ENCODE measurements at places on chromosomes 16 and 17.

- DNase-seq = peak; percentile 50
Measured at GRCh38 chr16:89615596-89616090, 2.2 kb downstream of the DPEP1 start.

DNA sequence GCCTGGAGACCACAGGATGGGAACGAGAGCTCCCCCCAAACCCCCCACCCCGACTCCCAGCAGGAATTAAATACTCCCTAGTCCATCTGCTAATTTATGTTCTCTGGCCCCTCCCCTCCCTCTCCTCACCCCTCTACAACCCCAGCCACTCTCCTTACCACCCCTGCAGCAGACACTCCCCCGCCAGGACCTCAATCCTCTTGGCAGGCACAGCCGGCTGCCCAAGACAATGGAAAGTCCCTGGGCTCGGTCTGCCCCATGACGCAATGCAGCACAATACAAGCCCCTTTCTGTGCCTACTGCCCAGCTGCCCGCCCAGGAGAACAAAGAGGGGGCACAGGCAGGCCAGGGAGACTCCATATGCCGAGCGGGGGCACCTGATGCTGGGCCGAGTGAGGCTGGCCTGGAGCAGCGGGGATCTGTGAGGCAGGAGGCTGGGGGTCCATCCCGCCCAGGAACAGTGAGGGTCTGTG, 30.3 kb upstream of the CDC42EP4 start:
- peak; percentile 96 for DNase-seq

GRCh38 chr17:44557651-44558285, 484 bp downstream of the FZD2 start:
- peak; percentile 69 for DNase-seq

GRCh38 chr16:54125751-54126655, 160.6 kb downstream of the IRX3 start:
- DNase-seq = no peak

- DNase-seq = no peak
Measured at GRCh38 chr17:9931144-9931741, 26.2 kb upstream of the RCVRN start.

DNA sequence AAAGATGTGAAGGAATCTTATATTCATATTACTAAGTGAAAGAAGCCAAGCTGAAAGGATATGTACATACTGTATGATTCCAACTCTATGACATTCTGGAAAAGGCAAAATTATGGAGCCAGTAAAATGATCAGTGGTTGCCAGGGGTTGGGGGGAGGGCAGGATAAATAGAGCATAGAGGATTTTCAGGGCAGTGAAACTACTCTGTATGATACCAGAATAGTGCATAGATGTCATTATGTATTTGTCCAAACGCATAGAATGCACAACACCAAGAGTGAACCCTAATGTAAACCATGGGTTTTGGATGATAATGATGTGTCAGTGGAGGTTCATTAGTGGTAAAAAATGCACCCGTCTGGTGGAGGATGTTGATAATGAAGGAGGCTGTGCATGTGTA, 71.0 kb upstream of the ZNF423 start:
- no peak for DNase-seq

DNA sequence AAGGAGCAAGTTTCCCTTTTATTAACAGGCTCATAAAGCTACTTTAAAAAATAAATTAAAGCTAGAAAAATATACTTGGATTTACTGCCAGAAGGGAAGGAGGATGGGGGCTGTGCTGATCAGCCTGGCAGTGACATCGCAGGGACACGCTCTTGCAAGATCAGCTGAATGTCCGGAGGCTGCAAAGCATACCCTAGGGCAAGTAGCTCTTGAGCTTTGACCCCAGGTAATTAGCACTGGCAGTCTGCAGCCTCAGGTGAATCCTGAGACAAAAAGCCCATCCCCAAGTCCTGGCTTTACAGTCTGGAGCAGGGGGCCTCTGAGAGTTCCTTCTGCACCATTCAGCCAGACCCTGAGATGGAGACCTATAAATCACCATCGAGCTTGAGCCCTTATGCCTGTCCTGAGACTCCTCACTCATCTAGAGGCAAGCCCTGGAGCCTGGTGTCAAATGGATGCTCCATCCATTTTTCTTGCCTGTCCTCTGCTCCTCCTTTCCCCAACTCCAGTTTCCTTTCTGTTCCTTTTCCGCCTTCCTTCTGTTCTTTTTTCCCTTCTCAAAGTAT, 131.7 kb downstream of the TMEM114 start:
- no peak for DNase-seq

DNA sequence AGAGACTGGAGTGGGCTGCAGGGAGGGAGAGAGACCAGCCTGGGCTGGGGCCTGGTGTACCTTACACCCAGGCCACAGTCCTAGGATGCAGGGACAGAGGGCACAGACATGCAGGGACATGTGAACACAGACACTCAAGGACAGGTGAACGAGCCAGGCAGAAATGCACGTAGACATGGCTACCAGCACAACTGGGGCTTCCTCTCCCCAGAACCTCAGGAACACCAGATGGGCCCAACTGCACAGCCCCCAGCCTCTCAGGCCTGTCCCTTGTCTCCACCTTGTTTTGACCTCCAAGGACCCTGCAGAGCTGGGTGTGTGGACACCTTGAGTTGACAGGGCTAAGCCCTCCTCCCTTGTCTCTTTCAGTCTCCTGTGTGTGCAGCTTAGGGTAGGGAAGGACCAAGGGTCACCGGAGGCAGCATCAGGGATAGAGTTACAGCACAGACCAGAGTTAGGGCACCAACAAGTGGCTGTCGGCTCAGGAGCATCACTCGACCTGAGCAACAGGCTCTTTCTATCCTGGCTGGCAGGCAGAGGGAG, 9.2 kb downstream of the SEZ6 start:
- no peak for DNase-seq

GRCh38 chr16:9868606-9869149, 313.6 kb downstream of the GRIN2A start:
- DNase-seq = no peak

DNA sequence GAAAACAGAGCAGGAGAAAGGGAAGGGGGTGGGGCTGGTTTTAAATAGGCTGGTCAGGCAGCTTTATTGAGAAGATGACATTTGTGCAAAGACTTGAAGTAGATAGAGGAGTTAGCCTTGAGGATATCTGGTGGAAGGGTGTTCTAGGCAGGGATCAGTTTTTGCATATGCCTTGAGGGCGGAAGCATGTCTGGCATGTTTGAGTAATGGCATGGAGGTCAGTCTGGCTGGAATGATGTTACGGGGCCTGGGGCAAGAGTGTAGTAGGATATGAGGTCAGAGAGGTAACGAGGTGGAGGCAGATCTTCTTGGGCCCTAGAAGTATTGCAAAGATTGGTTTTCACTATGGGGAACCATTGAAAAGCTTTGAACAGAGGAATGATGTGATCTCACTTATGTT, 4.8 kb downstream of the RABEP1 start:
- DNase-seq = no peak

DNA sequence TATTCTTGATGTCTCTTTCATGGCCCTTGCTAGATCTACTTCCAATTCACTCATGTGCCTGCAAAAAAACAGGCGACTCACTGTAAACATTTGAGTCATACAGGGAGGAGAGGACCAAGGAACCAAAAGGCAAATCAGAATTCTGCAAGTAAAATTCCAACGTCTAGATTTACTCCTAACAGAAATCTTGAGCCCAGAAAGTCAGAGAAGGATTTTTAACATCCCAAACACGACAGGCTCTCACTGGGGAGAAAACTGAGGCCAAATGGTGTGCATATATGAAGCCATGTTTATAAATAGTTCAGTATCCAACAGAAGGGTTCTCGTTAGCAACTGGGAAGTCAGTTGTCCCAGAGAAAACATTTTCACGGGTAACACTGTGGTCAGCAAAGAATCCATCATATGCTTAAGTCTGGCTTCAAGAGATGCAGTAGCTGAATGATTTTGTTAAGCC, 40.1 kb downstream of the LITAF start:
- peak; percentile 71 for DNase-seq

DNA sequence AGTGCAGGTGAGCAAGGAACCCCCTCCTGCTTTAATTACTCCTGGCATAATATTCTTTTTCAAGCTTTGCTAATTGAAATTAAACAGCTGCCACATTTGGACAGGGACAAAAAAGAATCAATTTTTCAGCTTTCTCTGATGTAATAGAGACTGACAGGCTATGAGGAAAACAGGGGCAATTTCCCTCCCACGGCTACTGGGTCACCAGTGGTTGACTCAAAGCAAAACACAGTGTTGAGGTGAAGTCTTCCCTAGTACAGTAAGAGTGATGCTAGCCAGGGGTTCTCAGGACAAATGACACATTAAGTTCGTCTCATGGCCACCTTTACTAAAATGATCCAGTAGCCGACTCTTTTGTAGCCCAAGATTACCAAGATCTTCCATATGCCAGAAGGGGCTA, 38.6 kb upstream of the PMFBP1 start:
- no peak for DNase-seq

DNA sequence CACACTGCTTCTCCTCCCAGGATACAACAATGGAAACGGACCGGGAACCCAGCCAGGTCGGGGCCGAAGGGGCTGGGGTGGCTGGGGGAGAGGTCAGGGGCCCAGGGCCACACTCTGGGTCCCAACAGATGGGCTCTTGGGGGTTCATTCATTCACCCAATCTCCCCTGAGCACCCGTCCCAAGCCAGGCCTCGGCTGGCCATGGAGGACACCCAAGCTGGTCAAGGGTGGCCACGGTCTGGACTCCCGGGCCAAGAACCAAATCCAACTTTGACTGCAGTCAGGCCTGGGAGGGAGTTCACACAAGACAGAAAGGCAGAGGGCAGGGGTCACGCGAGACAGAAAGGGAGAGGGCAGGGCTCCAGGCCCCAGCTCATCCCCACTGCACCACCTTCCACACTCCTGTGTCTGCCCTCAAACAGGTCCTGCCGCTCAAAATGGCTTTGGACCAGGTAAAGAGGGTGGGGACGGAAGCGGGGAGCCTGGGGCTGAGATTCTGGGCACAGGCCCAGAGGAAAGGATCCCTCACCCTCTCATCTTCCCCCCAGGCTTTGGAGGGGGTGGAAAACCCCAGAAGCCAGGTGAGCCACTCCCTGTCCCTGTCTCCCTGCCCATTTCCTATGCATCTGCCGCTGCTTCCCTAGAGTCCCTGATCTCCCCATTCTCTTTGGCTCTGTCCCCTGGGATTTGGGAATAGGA, 12.3 kb upstream of the PKMYT1 start:
- DNase-seq = no peak

DNA sequence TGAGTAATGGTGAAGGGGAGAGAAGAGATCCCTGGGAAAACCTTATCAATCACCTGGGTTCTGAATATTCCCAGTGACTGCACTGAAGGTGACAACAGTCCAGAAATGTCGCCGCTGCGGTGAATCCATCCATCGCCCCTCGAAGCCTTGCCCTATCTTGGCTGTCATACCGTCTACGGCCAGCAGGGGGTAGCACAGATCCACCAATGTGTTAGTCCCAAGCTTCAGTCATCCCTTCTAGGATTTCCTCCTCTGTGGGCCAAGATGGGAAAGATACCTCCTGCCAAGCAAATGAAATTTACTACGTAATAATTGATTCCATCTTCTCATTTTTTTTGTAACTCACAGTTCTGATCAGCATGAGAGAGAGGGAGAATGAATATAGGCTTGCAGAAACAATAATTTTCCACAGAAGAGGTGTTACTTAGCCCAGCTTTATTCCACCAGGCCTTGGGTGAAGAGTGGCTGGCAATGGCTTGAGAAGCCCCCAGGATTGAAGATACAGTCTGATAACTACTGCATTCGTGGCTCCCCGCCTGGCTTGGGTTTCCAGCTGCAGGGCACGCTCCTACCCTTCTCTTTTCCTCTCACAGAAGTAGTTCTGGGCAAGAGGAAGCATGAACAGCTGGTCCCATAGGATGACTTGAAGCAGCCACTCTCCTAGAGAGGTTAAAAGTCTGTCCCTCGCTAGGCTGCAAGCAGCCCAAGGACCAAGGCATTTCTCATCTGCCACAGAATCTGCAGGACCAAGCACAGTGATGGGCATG, 2.6 kb upstream of the FMNL1 start:
- DNase-seq = peak; percentile 95

DNA sequence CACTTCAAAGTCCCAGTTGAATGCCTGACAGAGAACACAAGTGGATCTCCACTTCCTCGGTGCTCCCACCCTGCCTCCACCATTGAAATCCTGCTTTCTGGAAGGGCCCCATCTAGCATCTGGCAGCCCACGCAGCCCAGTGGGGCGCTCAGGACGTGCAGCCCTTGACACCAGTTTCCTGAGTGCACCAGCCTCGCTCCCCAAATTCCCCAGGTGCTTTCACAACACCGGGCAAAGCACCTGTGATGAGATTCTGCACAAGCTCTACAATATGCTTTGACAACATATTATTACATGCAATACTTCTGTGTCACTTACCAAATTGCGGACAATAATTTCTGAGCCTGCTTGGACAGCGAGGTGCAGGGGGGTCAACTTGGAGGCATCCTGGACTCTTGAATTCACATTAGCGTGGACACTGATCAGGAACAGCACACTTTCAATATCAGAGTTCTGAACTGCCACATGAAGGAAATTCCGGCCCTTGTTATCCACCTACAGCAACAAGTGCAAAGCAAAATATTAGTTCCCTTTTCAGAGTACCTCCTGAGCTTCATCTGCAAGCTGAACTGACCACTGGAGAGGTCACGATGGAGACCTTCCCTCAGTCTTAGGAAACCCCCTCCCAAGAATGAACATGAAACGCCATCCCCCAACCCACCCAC, 33.9 kb downstream of the CYB5D2 start:
- no peak for DNase-seq

DNA sequence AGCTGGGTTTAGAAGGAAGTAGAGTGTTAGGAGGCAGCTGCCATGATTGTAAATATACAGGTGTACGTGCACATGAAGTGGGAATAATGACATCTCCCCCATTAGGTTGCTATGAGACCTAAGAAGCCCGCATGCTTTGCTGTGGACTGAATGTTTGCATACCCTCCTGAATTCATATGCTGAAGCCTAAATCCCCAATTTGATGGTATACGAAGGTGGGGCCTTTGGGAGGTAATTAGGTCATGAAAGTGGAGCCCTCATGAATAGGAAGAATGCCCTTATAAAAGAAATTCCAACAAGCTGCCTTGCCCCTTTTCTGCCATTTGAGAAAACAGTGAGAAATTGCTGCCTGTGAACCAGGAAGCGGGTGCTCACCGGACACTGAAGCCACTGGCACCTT, 44.0 kb downstream of the CCDC182 start:
- DNase-seq = no peak

DNA sequence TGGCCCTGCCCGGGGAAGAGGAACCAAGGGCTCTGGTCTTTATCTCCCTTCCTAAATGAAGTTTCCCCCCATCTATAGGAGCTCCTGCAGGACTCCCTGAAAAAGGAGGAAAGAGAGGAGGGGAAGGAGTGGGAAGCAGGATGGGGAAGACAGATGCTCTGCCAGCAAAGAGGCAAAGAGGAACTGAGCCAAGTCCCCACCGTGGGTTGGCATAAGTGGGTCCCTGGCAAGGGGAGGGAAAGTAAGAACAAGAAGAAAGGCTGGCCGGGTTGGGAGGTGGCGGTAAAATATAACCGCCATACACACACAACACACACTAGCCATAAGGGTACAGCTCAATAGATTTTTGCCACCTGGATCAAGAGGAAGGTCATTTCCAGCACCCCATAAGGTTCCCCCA, 6.1 kb upstream of the EIF1 start:
- no peak for DNase-seq
